ENCODE measurements at places on chromosomes 1 and 21. TPM values are rescaled to one million over a fixed set of nuclear protein-coding genes. Genes with fewer than 3 reads are reported as not detected.

Gene MFAP2
- 63.1 TPM for total RNA-seq

Gene TMPRSS15
- not detected for total RNA-seq

Gene LMOD1
- 5.4 TPM for total RNA-seq

Gene AMPD1
- not detected for total RNA-seq

Gene INPP5B
- 30.9 TPM for total RNA-seq

Gene NPHS2
- not detected for total RNA-seq

Gene ATF3
- 2.9 TPM for total RNA-seq

Gene AIRE
- total RNA-seq: not detected

Gene CFHR2
- not detected for total RNA-seq

Gene ADAM30
- total RNA-seq: not detected

Gene PPP2R5A
- 24.8 TPM for total RNA-seq

Gene KRTAP21-3
- total RNA-seq: not detected

Gene CRP
- not detected for total RNA-seq

Gene ATAD3B
- total RNA-seq: 26.9 TPM

Gene KCNE2
- 0.14 TPM for total RNA-seq

Gene MXRA8
- total RNA-seq: 367 TPM

Gene FMO5
- 0.44 TPM for total RNA-seq

Gene PKNOX1
- total RNA-seq: 25.2 TPM

Gene LCE1C
- total RNA-seq: not detected

Gene VAV3
- total RNA-seq: 0.57 TPM

Gene CGN
- 0.72 TPM for total RNA-seq

Gene SLC9C2
- not detected for total RNA-seq

Gene HSD3B2
- total RNA-seq: not detected

Gene PDC
- 0.29 TPM for total RNA-seq

Gene HENMT1
- 8.6 TPM for total RNA-seq

Gene STRIP1
- 47.5 TPM for total RNA-seq

Gene FASLG
- not detected for total RNA-seq

Measured in placental pericyte (primary cell).